ENCODE measurements at places on chromosomes 2 and 18.
A peak's percentile ranks its signal among the peaks of the same experiment; 100 is the strongest.

GRCh38 chr2:26471289-26471688 lies 6.6 kb downstream of the OTOF start:
- H3K4me3 ChIP-seq, result no peak overlapping the region
- no peaks in the 10 kb centered on the region for H3K4me1 ChIP-seq
- H3K27ac ChIP-seq, result no peak overlapping the region
- peaks cover 12% of the 10 kb centered on the region for H3K36me3 ChIP-seq
- no peaks in the 10 kb centered on the region for H3K27me3 ChIP-seq

DNA sequence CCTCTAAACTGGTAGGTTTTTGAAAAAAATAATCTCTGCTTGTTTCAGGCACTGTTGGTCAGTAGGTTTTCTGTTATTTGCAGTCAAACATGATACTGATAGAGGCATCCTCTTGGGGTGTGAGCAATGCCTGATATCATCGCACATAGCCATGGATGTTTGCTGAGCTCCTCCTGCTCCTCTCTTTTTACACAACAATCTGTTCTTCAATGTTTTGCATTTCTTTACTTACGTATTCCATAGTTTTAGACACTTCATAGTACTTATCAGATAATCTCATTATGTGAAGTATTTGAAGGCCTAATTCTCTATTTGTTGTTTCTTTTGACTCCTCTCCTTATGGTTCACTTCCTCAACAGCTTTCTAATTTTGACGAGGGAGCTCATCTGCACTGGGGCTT lies 23.0 kb upstream of the HS6ST1 start:
- H3K4me1 ChIP-seq, result no peaks in the 10 kb centered on the region
- peaks cover 3% of the 10 kb centered on the region for H3K36me3 ChIP-seq
- no peak overlapping the region for H3K4me3 ChIP-seq
- no peak overlapping the region for H3K27ac ChIP-seq
- DNase-seq, result no peak
- H3K27me3 ChIP-seq, result peaks cover 3% of the 10 kb centered on the region

- H3K27me3 ChIP-seq, result no peaks in the 10 kb centered on the region
- H3K27ac ChIP-seq, result no peak overlapping the region
These were observed 45.5 kb downstream of the KCMF1 start for GRCh38 chr2:85016446-85016845.

- H3K36me3 ChIP-seq, result no peaks in the 10 kb centered on the region
- no peak for DNase-seq
- H3K4me1 ChIP-seq, result no peaks in the 10 kb centered on the region
- H3K4me3 ChIP-seq, result no peak overlapping the region
These were observed 30.9 kb upstream of the EGR4 start for GRCh38 chr2:73324126-73324725.

GRCh38 chr2:102005989-102006885 lies 14.5 kb downstream of the IL1R2 start:
- H3K36me3 ChIP-seq, result no peaks in the 10 kb centered on the region
- no peak overlapping the region for H3K27ac ChIP-seq

GRCh38 chr2:240646176-240646899 lies 21.1 kb downstream of the GPR35 start:
- H3K27ac ChIP-seq, result peak overlapping the region; percentile 67
- peak; percentile 3 for DNase-seq
- H3K4me3 ChIP-seq, result no peak overlapping the region
- H3K36me3 ChIP-seq, result no peaks in the 10 kb centered on the region
- peaks cover 4% of the 10 kb centered on the region for H3K4me1 ChIP-seq

GRCh38 chr18:61870151-61870550 lies 22.7 kb downstream of the RNF152 start:
- H3K4me1 ChIP-seq, result no peaks in the 10 kb centered on the region
- H3K27me3 ChIP-seq, result peaks cover 6% of the 10 kb centered on the region
- no peak for DNase-seq
- H3K4me3 ChIP-seq, result no peak overlapping the region
- no peak overlapping the region for H3K27ac ChIP-seq

- no peak overlapping the region for H3K4me3 ChIP-seq
- no peak overlapping the region for H3K27ac ChIP-seq
- H3K27me3 ChIP-seq, result no peaks in the 10 kb centered on the region
- no peaks in the 10 kb centered on the region for H3K36me3 ChIP-seq
- DNase-seq, result no peak
These were observed 174.1 kb downstream of the TFCP2L1 start for GRCh38 chr2:121110924-121111323.

DNA sequence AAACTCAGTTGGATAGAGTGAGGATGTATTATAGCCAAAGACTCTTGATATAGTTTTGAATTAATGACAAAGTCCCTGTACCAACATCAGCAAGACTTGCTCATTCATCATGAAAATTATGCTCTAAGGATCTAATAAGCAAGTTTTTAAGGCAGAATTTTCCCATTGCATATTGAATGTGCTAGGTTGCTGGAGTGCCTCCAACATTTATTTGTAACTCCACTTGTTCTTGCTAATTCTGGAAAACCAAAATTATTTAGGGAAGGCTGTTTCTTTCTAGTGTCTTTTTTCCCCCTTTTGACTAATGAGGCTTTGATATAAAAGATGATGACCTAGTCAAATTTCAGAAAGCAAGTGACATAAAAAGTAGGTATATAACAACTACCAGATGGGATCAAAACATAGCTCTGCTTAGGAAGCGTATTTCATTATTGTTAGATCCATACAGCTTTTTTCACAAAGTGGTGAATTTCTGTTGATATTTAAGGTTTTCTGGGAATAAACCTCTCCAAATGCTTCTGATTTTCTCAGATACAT lies 7.7 kb downstream of the SLC4A10 start:
- no peaks in the 10 kb centered on the region for H3K36me3 ChIP-seq
- no peak for DNase-seq
- H3K4me1 ChIP-seq, result no peaks in the 10 kb centered on the region
- peaks cover 7% of the 10 kb centered on the region for H3K27me3 ChIP-seq
- no peak overlapping the region for H3K27ac ChIP-seq

DNA sequence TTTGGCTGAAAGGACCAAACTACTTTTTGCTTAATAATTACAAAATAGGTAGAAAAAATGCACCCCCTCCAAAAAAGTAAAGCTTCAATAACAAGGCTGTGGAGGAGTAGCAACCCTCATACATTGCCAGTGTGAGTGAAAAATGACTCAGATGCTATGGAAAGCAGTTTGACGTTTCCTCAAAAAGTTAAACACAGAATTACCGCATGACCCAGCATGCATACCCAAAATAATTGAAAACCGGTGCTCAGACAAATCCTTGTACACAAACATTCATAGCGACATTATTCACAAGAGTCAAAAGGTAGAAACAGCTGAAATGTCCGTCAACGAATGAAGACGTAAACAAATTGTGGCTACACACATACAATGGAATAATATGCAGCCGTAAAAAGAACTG lies 38.8 kb upstream of the DAPL1 start:
- H3K36me3 ChIP-seq, result no peaks in the 10 kb centered on the region
- no peak overlapping the region for H3K4me3 ChIP-seq
- no peak overlapping the region for H3K27ac ChIP-seq
- no peaks in the 10 kb centered on the region for H3K4me1 ChIP-seq

DNA sequence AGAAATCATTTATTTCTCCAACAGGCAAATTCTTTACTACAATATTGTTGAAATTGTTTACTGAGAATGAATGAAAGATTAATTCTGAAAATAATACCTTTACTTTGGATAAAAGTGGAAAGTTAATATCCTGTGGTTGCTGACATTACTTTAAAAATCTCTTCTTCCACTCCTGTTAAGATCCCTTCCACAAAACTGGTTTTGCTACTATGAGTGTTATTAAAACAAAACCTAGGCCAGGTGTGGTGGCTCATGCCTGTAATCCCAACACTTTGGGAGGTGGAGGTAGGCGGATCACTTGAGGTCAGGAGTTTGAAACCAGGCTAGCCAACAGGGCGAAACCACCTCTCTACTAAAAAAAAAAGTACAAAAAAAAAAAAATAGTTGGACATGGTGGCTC lies 123.9 kb upstream of the CCDC150 start:
- peaks cover 15% of the 10 kb centered on the region for H3K27me3 ChIP-seq
- DNase-seq, result no peak
- no peaks in the 10 kb centered on the region for H3K36me3 ChIP-seq
- H3K4me1 ChIP-seq, result no peaks in the 10 kb centered on the region

DNA sequence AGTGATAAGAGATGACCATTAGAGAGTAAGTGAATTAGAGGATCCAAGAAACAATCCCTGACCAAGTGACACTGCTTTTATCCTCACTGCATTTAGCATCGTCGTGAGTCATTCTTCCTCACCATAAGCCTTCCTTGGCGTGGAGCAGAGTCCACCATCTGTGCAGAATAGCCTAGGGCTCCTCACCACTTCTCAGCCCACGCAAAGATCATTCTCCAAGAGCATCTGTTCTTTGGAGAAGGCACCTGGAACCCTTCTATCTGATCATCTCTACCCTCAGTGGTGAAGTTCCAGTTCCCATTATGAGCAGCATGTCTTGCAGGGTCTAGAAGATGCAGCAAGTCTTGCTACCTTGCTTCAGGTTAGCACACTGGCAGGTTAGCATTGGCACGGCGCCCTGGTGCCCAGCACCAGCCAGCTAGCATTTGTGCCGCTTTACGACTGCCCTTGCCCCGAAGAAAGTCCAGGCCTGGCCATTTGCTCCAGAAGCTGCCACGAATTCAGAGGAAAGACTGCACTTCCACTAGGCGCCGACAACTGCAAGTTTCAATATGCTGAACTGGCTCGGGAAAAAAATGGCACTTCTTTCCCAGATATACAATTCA lies 225.8 kb downstream of the TTC32 start:
- H3K27ac ChIP-seq, result no peak overlapping the region
- H3K27me3 ChIP-seq, result peaks cover 2% of the 10 kb centered on the region
- no peaks in the 10 kb centered on the region for H3K36me3 ChIP-seq
- no peak overlapping the region for H3K4me3 ChIP-seq

- no peak for DNase-seq
- H3K4me1 ChIP-seq, result no peaks in the 10 kb centered on the region
- H3K27ac ChIP-seq, result no peak overlapping the region
- no peak overlapping the region for H3K4me3 ChIP-seq
- H3K36me3 ChIP-seq, result no peaks in the 10 kb centered on the region
- H3K27me3 ChIP-seq, result peaks cover 13% of the 10 kb centered on the region
These were observed 268.0 kb downstream of the NAPG start for GRCh38 chr18:10793730-10794370.

- no peak for DNase-seq
- H3K27ac ChIP-seq, result no peak overlapping the region
- H3K27me3 ChIP-seq, result no peaks in the 10 kb centered on the region
- H3K36me3 ChIP-seq, result no peaks in the 10 kb centered on the region
These were observed 7.3 kb upstream of the SLC39A10 start for GRCh38 chr2:195649629-195650190.

GRCh38 chr2:22970284-22970975 lies 414.5 kb upstream of the KLHL29 start:
- H3K4me3 ChIP-seq, result no peak overlapping the region
- H3K4me1 ChIP-seq, result no peaks in the 10 kb centered on the region
- no peak for DNase-seq
- H3K27me3 ChIP-seq, result no peaks in the 10 kb centered on the region
- no peak overlapping the region for H3K27ac ChIP-seq

- no peaks in the 10 kb centered on the region for H3K4me1 ChIP-seq
- no peaks in the 10 kb centered on the region for H3K36me3 ChIP-seq
- no peak overlapping the region for H3K4me3 ChIP-seq
- peaks cover 25% of the 10 kb centered on the region for H3K27me3 ChIP-seq
These were observed 24.8 kb downstream of the BOLL start for GRCh38 chr2:197760293-197760657.

GRCh38 chr18:68244786-68245185 lies 470.1 kb downstream of the TMX3 start:
- H3K27me3 ChIP-seq, result no peaks in the 10 kb centered on the region
- no peaks in the 10 kb centered on the region for H3K36me3 ChIP-seq
- no peak overlapping the region for H3K27ac ChIP-seq
- H3K4me1 ChIP-seq, result no peaks in the 10 kb centered on the region

- peaks cover 11% of the 10 kb centered on the region for H3K4me1 ChIP-seq
- H3K27me3 ChIP-seq, result peaks cover 15% of the 10 kb centered on the region
- no peak for DNase-seq
- no peak overlapping the region for H3K4me3 ChIP-seq
- H3K36me3 ChIP-seq, result no peaks in the 10 kb centered on the region
These were observed 185.0 kb upstream of the STK17B start for GRCh38 chr2:196356332-196356731.

GRCh38 chr18:79393635-79394533 lies 1.8 kb upstream of the NFATC1 start:
- peaks cover 22% of the 10 kb centered on the region for H3K4me1 ChIP-seq
- peaks cover 1% of the 10 kb centered on the region for H3K36me3 ChIP-seq
- peak; percentile 46 for DNase-seq
- H3K27ac ChIP-seq, result peak overlapping the region; percentile 77

GRCh38 chr2:220077488-220077887 lies 450.1 kb downstream of the SLC4A3 start:
- H3K27me3 ChIP-seq, result no peaks in the 10 kb centered on the region
- no peak for DNase-seq
- H3K27ac ChIP-seq, result no peak overlapping the region
- no peak overlapping the region for H3K4me3 ChIP-seq

GRCh38 chr2:180979749-180980105 lies 678 bp upstream of the UBE2E3 start:
- no peak for DNase-seq
- H3K27me3 ChIP-seq, result peaks cover 41% of the 10 kb centered on the region
- H3K36me3 ChIP-seq, result peaks cover 13% of the 10 kb centered on the region
- H3K27ac ChIP-seq, result peak overlapping the region; percentile 73
- H3K4me3 ChIP-seq, result peak overlapping the region; percentile 77

- H3K4me3 ChIP-seq, result no peak overlapping the region
- H3K4me1 ChIP-seq, result no peaks in the 10 kb centered on the region
- no peak for DNase-seq
- no peaks in the 10 kb centered on the region for H3K36me3 ChIP-seq
- H3K27me3 ChIP-seq, result peaks cover 12% of the 10 kb centered on the region
These were observed 179.4 kb downstream of the INHBB start for GRCh38 chr2:120525056-120526046.

- DNase-seq, result no peak
- H3K27ac ChIP-seq, result no peak overlapping the region
- peaks cover 1% of the 10 kb centered on the region for H3K4me1 ChIP-seq
- no peaks in the 10 kb centered on the region for H3K27me3 ChIP-seq
These were observed 36.9 kb upstream of the BMPR2 start for GRCh38 chr2:202339071-202339870.

DNA sequence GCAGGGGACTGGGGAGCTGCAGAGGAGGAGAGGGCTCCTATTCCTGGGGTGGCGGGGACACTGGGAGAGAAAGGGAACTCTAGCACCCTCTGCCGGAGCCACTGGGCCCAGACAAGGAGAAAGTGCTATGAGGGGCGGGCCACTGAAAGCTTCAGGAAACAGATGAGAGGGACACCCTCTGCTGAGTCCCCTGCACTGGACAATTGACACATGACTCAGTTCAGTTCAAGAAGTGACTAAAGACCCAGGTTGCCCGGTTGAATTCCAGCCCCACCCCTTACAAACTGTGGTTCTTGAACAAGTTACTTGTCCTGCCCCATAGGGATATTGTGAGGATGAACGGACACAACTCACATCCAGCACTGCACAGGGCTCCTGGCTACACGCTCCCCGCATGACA lies 5.0 kb downstream of the RUFY4 start:
- no peaks in the 10 kb centered on the region for H3K4me1 ChIP-seq
- H3K27me3 ChIP-seq, result no peaks in the 10 kb centered on the region
- H3K27ac ChIP-seq, result no peak overlapping the region
- DNase-seq, result no peak
- H3K36me3 ChIP-seq, result no peaks in the 10 kb centered on the region
- no peak overlapping the region for H3K4me3 ChIP-seq

- no peak for DNase-seq
- H3K36me3 ChIP-seq, result no peaks in the 10 kb centered on the region
- no peaks in the 10 kb centered on the region for H3K4me1 ChIP-seq
- H3K4me3 ChIP-seq, result no peak overlapping the region
- H3K27ac ChIP-seq, result no peak overlapping the region
These were observed 121.8 kb downstream of the ACTR3 start for GRCh38 chr2:114011713-114012112.

- no peak overlapping the region for H3K27ac ChIP-seq
- H3K4me1 ChIP-seq, result peaks cover 39% of the 10 kb centered on the region
- H3K27me3 ChIP-seq, result peaks cover 1% of the 10 kb centered on the region
- H3K4me3 ChIP-seq, result peak overlapping the region; percentile 93
These were observed 2.4 kb downstream of the MARS2 start for GRCh38 chr2:197707316-197708213.
